ENCODE measurements at places on chromosomes 4 and X.

- DNase-seq, result no peak
These were observed 907.6 kb downstream of the FSTL5 start for GRCh38 chr4:161256172-161256571.

GRCh38 chr4:109385260-109385659 lies 48.4 kb upstream of the SEC24B start:
- no peak for DNase-seq

- no peak for DNase-seq
These were observed 1295.8 kb upstream of the TENM3 start for GRCh38 chr4:180947425-180947824.

DNA sequence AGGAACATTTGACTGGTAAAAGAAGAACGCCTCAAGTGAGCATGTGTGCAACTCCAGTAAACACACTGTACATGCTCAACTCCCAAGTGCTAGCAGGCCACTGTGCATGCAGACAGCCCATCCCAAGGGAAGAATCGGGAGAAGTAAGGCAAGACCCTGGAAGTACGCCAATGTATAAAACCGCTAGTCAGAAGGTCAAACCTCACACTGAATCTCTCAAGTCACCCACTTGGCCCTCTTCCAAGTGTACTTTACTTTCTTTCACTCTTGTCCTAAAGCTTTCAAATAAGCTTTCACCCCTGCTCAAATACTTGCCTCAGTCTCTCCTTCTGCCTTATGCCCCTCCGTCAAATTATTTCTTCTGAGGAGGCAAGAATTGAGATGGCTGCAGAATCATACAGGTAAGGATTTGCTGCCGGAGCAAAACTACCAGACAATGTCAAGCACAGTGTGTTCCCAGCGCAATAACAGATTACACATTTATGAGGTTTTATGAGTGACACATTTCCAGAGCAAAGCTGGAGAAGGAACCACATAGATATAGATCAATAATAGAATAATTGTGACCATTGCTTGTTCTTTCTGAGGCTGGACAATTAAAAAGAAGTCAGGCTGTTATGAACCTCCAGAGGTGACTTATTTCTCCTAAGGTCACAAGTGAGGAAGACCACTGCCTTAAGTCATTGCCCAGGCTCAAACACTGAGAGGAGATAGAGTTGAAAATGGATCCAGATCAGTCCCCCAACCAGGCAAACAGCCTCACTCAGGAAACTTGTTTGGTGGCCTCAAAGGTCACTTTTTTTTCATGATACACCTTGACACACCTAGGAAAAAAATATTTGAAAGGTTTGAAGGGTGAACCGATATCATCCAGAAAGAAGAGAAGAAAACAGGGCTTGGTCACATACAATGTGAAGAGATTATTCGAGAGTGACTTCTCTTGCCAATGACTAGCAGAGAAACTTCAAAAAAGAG lies 26.3 kb downstream of the CXCL1 start:
- DNase-seq, result no peak

DNA sequence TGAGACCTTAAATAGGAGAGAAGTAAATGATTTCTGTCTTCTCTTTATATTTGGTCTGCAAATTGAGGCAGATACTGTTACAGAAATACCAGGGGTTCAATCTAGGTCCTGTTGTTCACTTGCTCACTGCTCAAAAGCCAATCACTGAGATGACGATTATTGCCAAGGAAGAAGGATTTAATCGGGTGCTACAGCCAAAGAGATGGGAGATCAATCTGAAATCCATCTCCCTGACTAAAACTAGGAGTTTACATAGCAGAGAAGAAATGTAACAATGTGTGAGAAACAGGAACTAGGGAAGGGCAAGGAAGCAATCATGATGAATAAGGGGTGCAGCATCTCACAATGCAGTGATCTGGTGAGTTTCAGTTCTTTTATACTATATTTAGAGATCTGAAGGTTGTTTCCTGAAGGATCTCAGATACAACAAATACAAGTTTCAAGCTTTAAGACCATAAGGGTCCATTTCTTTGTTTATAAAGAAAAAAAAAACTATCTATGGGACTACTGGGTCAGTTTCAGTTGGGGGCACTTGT lies 117.9 kb upstream of the FAM9B start:
- DNase-seq, result no peak

GRCh38 chr4:140095694-140096482 lies 58.1 kb downstream of the MAML3 start:
- DNase-seq, result peak; percentile 72

DNA sequence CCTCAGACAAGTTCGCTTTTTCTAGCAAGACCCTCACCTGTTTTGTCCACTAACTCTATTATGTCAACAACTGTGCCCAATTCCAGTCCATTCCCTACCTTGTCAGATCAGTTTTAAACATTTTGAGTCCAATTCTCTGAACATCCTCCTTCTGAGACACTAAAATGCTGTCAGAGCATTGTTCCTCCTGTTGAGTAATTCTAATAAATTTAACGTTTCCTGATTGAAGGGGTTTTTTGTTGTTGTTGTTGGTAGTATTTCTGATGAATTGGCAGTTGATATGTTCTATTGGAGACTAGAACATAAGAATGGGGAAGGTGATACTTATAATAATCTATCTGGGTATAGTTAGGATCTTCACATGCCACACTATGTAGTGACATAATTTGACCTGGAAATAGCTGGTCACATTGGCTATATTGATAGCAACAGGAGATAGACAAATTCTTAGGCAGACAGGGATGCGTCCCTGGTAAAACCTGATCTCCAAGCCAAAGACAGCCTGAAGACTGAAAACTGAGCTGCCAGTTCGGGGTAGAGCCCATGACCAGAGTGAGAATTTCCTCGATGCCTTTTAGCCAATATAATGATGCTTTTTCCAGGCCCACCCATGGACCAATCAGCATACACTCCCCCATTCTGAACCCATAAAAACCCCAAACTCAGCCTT lies 12.4 kb upstream of the CXCL2 start:
- DNase-seq, result no peak

- DNase-seq, result no peak
These were observed 8.6 kb upstream of the CCDC110 start for GRCh38 chr4:185480016-185480732.

- no peak for DNase-seq
These were observed 19.9 kb upstream of the PCDH10 start for GRCh38 chr4:133129237-133129636.

DNA sequence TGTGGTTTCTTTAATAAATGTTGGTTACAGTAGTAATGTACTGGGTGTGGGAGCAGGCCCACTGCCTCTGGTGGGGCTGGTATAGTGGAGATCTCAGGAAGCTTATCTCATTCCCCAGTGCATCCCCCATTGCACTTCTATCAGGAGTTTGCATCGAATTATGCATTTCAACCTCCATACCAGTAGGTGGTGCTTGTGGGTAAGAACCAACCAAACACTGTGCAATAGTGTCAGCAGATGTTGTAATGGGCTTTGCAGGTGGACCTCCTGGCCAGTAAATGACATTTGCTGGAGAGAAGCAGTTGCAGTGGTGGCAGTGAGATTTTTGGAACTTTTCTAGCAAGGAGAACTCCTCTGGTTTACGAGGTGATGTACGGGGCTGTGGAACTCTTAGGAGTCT lies 150.6 kb downstream of the POU3F4 start:
- no peak for DNase-seq

DNA sequence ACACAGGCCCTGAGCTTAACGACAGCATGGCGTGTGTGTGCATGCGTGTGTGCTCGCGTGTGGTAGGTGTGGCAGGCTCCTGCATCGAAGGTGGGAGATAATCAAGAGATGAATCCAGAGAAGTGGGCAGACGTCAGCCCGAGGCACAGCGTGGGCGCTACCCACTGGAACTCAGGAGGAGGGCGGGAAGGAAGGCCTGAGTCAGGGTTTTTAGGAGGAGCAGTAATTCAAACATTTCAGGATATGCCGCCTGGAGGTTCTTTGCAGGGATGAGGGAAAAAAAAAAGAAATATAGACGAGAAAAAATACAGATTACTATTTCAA lies 66.3 kb upstream of the STX18 start:
- DNase-seq, result no peak

GRCh38 chrX:150605603-150606002 lies 37.2 kb downstream of the MTM1 start:
- no peak for DNase-seq

DNA sequence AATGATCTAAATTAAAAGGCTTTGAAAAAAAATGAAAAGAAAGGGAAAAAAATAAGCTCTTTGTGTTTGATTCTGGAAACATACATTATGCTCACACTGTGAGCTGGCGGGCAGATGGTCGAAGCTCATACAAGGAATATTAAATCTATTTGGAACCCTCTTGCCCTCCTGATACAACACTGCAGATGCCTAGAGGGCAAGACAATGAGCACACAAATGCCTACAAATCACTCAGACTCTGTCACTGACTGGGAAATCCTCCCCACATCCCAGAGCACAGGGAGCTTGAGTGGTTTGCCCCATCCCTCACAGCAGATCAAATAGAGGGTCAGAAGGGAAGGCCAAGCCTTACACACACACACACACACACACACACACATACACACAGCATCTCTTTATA lies 320.4 kb downstream of the HNRNPD start:
- no peak for DNase-seq

GRCh38 chrX:140425712-140426395 lies 79.0 kb downstream of the SOX3 start:
- DNase-seq, result no peak

- no peak for DNase-seq
These were observed 92.2 kb downstream of the GEMIN8 start for GRCh38 chrX:13937370-13938050.

GRCh38 chr4:69078852-69079251 lies 17.4 kb upstream of the UGT2B7 start:
- no peak for DNase-seq

DNA sequence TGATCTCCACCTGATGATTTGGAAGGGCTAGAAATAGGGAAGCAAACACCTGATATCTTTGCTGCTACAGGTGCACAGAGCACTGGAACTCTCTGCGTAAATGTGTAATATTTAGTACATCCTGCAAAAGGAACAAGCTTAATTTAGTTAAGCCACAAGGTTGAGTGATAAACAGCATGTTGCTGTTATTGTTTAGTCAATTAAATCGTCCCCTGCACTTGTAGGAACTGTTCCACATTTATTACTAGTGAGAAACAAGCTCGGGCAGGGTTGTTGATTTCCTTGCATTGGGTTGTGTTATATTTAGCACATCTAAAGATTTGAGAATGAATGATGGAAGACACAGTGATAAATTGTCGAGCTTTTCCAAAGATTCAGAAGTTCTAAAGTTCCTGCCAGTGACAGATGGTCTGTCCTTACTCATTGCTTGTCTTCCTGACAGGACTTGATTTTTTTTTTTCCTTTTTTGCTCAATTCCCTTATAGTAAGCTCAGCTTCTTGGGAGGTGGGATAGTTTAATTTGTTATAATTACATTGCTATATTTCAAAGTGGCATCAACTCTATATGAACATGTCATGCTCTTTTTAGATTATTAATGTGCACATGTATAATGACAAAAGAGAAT lies 627.0 kb upstream of the ATOH1 start:
- DNase-seq, result no peak

- DNase-seq, result no peak
These were observed 74.5 kb upstream of the PLS3 start for GRCh38 chrX:115486510-115486909.

DNA sequence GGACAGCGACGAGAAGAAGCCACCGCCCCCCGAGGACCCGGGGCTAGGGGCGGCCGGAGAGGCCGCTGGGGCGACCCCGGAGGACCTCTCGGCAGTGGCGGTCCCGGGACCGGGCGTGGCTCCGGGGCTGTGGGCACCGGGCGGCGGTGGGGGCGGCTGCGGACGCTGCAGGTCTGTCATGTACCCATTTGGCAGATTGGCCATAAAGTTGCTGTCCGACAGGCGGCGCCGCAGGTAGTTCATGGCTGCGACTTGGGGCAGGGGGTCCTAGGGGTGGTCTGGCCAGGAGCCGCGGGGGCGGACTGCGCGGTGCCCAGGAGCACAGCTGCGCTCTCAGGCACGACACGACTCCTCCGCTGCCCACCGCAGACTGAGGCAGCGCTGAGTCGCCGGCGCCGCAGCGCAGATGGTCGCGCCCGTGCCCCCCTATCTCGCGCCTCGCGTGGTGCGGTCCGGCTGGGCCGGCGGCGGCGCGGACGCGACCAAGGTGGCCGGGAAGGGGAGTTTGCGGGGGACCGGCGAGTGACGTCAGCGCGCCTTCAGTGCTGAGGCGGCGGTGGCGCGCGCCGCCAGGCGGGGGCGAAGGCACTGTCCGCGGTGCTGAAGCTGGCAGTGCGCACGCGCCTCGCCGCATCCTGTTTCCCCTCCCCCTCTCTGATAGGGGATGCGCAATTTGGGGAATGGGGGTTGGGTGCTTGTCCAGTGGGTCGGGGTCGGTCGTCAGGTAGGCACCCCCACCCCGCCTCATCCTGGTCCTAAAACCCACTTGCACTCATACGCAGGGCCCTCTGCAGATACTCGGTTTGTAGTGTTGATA lies at the start of gene SYN1:
TSS of gene SYN1 (minus strand) at position 372 of the 817 bp plus-strand sequence. CDS start at position 243, 129 bp downstream.
- no peak for DNase-seq

GRCh38 chrX:10484683-10485247 lies 135.6 kb downstream of the MID1 start:
- no peak for DNase-seq

DNA sequence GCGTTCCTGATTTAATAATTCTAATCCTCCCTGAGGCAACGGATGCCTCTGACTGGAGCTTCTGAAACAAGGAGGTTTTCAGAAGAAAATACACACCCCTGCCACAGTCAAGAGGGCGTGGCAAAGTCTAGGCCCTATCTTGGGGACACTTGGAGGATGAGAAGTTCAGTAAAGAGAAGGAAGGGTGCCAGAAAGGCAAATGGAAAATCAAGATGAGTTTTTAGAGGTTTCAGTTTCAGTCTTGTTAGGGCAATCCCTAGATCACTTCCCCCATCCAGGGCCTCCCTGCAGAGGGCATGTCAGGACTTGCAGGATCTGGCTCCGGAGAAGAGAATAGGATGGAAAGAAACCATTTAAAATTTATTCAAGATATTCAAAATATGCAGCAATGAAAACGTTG lies 28.5 kb upstream of the FGF2 start:
- no peak for DNase-seq

- no peak for DNase-seq
These were observed 378.0 kb downstream of the AFF2 start for GRCh38 chrX:148878371-148878770.

GRCh38 chrX:69496183-69496582 lies 7.9 kb upstream of the NALF2 start:
- no peak for DNase-seq

DNA sequence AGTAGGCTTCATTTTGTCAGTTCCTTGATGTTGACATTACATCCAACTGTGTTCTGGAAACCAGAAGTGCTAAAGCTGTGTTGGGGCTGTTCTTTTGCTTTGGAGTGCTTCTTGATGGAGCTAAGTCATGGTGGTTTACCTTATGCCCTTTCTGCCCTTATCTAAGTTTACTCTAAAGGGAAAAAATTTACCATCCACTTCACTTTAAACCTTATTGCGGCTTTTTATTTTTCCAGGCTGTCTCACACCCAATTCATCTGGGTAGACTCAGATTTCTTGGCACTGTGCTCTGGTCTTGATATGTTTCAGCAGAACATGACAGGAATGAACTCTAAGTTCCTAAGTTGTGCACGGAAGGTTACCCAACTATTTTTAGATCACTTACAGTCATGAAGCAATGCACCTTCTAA lies 104.7 kb upstream of the TTC29 start:
- DNase-seq, result no peak
